Activated T-cell treated with anti-CD3 and anti-CD28 coated beads for 24 hours (primary cell): ENCODE measurements at places on chromosomes 13 and 19.

GRCh38 chr13:110234532-110234931 is 72.4 kb downstream of the COL4A1 start:
- no peak for DNase-seq

DNA sequence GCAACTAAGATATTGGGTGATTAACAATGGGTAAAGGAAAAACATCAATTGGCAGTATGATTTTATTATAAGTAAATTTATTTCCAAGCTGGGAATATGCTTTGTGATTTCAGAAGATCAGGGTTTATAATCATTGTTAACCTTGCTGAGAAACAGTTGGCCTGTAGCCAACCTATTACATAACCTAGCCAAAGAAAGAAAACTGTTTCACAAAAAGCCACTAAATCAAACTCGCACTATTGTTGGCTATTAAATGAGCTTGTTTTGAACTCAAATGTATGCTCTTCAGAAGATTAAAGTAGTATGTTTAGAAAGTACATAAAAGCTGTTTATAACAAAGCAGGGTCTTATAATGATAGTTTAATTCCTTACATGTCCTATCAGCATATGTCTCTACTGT is 151.7 kb downstream of the LHFPL6 start:
- no peak for DNase-seq

GRCh38 chr19:2270423-2271233 is 11.3 kb downstream of the PEAK3 start:
- peak; percentile 67 for DNase-seq

DNA sequence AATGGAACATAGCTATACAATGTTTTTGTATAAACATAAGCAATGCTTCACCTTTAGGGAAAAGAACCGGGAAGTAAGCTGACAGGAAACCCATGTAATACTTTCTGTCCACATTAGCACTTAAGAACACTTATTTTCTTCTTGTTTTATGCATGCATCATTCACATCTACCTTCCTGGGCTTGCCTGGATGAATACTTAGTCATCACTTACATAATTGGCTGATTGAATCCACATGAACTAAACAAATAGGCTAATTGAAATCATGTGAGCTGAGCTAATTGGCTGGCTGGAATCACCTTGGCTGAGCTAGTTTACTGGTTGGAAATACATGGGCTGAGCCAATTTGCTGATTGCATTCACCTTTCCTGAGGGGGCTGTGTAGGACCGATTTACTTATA is 78.8 kb downstream of the ZNF726 start:
- no peak for DNase-seq

DNA sequence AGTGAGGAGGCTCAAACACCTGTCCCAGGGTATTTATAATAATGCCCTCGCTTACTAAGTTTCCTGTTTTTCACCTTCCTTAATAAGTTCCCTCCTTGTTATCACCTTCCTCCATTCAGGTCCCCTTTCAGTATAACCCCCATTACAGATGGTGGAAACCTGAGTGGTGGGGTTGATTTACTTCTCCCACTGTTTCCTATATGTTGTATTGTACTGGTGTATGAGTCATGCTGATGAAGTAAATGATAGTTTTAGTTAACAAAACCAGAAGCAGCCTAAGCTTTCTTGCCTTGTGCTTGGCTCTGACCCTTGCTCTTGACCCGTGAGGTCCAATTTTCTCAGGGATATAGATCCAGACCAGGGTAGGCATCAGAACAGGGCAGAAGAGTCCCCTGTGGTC is 22.3 kb upstream of the TNFSF11 start:
- DNase-seq, result no peak

DNA sequence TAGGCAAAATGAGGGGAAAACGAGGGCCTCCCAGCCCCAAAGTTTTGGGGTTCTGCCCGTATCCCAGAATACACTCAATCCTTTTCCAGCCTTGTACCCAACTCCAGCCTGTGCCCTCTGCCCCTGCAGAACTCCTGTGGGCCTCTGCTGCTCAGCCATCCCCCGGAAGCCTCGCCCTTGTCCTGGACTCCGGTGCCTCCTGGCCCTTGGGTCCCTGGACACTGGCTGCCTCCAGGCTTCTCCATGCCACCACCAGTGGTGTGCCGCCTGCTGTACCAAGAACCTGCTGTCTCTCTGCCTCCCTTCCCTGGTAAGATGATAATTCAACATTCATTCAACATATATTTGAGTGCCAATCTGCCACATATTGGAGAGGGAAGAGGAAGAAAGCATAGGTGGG is 3.8 kb downstream of the DMRTC2 start:
- DNase-seq, result no peak

DNA sequence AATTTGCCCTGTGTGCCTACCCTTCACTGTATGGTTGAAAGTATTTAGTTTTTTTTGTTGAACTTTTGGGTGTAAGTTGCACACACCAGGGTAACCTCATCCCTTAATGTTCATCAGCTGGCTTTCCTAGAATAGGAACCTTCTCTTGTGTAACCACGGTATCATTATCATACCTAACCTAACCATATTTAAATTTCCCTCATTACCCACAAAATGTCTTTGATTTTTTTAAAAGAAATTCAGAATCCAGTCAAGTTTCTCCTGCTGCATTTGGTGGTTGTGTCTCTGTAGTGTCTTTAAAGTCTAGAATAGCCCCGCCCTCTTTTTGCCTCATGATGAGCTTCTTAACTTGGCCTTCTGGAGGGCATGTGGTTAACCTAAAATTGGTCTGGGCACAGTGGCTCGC is 80.3 kb downstream of the RYR1 start:
- DNase-seq, result no peak

DNA sequence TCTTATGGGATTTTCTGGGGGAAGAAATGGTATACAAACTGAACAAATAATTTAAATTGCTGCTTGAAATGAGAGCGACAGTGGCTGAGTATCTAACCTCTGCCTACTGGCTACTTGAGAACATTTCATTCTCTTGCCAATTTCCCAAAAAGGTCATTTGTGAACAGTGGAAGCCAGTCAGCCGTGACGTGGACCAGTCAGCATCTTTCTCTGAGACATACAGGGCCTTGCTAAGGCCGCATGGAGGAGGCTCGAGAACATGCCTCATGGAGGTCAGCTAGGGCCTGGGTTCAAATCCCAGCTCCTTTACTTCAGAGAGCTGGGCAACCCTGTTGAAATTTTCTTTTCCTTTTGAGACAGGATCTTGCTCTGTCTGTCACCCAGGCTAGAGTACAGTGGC is 20.3 kb downstream of the ZC3H4 start:
- no peak for DNase-seq

DNA sequence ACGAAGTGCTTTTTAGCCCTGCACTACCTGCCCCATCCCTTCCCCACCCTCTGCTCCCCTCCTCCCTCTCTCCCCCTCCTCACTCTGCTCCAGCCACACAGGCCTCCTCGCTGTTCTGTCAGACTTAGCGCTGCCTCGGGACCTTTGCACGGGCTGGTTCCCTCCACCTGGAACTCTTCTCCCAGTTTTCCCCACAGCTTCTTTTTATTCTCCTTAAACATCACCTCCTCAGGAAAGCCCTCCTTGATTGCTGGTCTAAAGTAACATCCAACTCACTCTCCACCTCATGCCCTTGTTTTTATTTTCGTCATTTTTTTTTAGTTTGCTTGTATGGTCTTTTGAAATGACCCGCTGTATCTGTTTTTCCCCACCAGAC is 19.6 kb upstream of the ZNRF4 start:
- no peak for DNase-seq

DNA sequence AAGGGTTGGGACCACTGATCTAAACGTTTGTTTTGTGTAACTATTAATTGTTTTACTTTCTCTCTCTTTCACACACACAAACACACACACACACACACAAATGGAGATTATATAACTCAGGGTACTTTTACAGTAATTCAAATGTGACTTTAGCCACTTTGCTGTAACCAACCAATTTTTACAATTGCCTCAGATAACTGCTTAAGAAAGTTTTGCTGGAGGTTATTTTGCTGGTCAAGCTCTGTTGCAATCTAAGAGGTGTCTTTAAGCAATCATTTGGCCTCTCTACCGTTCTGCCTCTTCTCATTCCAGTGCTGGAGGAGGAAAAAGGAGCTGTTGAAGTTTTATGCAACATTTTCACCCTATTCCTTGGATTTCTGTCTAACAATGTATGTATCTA is 63.0 kb downstream of the TBC1D4 start:
- no peak for DNase-seq

DNA sequence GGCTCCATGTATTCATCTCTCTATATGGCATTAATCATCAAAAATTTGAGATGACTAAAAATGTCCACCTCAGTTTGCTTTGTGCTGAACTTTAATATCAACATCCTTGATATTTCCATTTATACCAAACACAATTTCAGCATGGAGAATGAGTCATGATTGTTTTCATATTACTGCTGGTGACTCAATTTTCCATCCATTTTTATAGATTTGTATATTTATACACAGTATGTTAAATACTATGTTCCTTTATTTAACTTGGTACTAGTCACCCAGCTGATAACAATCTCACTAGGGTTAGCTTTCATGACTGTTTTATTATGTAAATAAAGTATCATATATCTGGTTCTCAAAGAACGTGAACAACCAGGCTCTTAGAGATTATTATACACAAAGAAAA is 1255.1 kb downstream of the SLITRK1 start:
- DNase-seq, result no peak

- no peak for DNase-seq
Observed at GRCh38 chr19:1599460-1599846, 5.8 kb downstream of the UQCR11 start.

DNA sequence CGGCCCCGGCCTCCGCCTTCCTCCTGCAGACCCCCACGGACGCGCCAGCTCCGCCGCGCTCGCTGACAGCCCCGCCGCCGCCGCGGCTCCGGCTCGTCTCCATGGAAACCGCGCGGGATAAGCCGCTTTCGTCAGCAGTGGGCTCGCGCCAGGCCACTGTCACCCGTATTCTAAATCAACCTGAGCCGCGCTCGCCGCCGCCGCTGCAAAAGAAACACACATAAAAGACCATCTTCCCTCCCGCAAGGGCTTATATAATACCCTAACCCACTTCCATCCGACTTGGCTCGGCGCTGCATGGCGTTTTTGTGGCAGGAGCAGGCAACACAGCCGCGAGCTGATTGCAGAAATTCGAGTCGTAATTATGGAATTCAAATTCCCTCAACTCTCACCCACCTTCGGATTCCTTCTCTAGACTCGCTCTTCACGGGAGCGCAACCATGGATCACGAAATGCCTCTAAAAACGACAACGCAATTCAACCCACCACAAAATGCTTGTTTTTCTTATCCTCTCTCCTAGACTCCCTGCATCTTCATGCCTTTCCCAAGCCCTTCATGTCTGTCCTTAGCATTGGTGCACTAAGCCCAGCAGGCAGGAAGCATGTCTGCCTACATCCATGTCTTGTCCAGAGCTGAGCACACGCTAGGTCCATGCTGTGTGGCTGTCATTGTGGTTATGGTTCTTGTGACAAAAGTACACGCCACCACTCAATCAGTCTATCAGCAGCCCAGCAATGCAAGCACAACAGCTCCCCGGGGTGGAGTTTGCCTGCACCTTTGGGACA is at the start of gene AMER2:
Gene AMER2 (minus strand): TSS at position 772 of the 786 bp plus-strand sequence. CDS start 669 bp downstream, at position 103.
- DNase-seq, result no peak

GRCh38 chr13:33662392-33662791 is 155.6 kb upstream of the RFC3 start:
- DNase-seq, result no peak

- no peak for DNase-seq
Observed at GRCh38 chr19:23394511-23394910, 760 bp downstream of the ZNF91 start.

DNA sequence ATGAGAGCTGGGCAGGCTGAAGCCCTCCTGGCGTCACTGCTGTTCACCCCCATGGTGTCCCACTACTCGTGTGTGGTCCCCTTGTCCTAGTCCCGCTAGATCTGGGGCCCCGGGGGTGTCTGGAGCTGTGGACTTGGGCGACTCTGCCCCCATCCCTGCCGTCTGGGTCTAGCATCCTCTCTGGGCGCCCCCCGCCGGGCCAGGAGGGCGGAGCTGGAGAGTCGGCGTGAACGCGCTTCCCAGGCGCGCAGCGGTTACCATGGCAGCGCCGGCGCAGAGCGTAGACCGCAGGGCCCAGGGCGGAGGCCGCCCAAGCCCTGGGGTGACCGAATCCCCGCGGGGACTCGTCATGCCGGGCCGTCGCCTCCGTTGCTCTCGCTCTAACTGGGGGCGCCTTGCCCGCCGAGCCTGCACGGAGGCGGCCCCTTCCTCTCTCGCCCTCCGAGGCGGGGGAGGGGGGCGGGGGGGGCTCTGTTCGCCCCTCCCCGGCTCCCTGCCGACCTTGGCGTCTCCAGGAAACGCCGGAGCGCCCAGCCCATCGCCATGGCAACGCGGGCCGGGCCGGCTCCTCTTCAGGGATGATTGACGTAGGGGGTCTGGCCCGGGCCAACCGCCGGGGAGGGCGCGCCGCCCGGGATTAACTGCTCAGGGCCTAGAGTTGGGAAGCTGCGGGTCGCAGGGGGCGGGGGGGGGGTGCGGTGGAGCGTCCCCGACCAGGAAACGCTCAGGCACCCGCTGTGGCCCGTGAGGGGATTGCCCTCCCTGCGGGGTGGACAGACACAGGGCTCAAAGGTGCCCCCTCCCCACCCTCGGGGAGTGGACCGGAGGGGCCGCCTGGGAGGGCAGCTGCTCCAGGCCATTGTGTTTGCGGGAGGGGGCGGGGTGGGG is 8.9 kb downstream of the ISYNA1 start:
- DNase-seq, result peak; percentile 66

GRCh38 chr13:44713788-44714469 is 137.8 kb upstream of the TSC22D1 start:
- no peak for DNase-seq

GRCh38 chr19:5128936-5129389 is 160.1 kb downstream of the KDM4B start:
- no peak for DNase-seq

GRCh38 chr13:96238861-96239260 is 149.0 kb downstream of the HS6ST3 start:
- no peak for DNase-seq

DNA sequence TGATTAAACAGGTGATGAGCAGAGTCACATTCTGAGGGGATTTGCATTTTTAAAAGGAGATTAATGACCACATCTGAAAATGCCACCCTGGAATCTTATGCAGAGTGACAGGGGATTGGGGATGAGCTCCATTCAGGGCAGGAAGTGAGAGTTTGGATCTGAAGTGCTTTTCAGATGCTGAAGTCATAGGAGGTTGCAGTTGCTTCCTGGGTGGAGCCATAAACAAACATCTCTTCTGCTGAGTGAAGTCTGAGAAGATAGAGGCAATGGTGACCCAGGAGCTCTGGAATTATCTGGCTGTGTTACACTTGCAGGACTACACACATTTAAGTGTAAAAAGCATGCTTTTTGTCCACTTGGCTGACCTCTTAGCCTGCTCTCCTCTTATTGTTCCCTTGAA is 51.4 kb upstream of the PSG8 start:
- no peak for DNase-seq

DNA sequence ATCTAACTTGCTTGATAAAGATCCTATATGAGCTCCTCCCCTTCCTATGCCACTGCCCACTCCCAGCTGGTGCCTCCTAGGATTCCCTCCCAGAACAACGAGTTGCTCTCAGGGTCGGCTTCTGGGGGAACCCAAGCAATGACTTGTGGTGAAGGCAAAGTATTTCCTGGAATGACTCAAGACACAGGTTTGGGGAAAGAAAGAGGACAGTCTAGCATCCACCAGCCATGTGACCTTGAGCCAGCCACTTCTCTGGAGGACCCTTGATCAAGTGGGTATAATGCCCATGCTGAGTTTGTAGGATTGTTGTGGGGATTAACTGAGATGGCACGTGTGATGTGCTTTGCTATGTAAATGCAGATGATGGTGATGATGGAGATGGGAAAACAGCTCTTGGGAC is 33.0 kb downstream of the MBD3L2B start:
- DNase-seq, result no peak

GRCh38 chr13:98190889-98191444 is 13.9 kb upstream of the RNF113B start:
- no peak for DNase-seq

- no peak for DNase-seq
Observed at GRCh38 chr19:17178291-17178690, 36.9 kb upstream of the USE1 start.
